Stimulated activated CD4-positive, alpha-beta T cell treated with anti-CD3 and anti-CD28 coated beads, Interleukin-12 subunit alpha, Interleukin-12 subunit beta, amount 100 ng/mL, for 24 hours (primary cell): ENCODE measurements at places on chromosomes 12 and 14.

DNA sequence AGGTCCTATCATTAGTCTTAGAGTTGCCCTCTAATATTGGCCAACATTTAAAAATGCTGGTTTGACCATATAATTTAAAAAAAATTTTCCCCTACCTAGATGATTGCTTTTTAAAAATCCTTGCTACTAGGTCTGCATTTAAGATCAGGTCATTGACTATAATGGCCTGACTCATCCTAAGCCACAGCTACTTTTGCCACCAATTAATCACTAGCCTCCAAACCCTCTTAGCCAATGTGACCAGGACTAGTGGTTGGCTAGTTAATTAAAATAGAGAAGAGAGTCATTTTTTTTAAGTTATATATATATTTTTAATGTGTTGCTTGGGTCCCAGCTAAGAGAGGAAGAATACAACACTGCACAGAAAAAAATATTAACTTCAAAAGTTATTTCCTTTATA lies 57.5 kb downstream of the SOS2 start:
- DNase-seq, result no peak

- DNase-seq, result no peak
Measured at GRCh38 chr14:51082349-51082748, 12.6 kb downstream of the TRIM9 start.

DNA sequence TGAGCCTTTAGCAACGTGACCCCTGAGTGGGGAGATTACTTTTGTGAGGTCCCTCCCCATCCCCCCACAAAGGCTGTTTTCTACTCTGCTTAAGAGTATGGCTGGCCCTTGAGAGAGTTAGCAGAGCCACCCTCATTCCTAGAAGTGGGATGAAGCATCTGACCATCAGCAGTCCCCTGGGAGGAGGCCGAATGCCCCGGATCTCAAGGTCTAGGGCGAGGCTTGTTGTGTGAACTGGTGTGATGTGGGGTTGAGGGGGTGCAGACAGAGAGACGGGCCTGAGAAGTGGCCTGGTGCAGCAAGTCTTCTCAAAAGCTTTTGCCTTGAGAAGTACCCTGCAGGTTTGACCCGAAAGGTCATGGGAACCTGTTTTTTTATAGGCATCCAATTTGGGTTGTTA lies 153.0 kb upstream of the FKBP4 start:
- DNase-seq, result no peak

- no peak for DNase-seq
Measured at GRCh38 chr12:31985832-31986231, 26.6 kb downstream of the RESF1 start.

- DNase-seq, result peak; percentile 59
Measured at GRCh38 chr12:630656-631632, 32.3 kb downstream of the NINJ2 start.

DNA sequence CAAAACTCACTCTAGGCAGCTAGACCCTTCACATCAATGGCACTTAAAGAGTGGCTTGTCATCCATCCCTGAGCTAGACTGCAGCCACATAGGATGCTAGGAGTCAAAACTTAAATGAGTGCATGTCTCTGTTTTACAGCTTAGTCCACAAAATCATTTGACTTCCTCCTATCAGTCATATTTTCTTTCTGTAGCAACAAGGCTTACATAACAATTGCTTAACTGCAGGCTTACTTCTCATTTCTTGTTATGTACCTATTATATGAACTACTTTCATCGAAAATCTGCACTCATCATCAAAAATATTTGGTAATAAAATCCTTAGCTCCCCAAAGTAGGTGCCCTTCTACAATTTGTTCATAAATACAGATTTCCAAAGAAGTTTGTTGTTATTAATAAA lies 30.1 kb downstream of the CLEC1A start:
- DNase-seq, result no peak

DNA sequence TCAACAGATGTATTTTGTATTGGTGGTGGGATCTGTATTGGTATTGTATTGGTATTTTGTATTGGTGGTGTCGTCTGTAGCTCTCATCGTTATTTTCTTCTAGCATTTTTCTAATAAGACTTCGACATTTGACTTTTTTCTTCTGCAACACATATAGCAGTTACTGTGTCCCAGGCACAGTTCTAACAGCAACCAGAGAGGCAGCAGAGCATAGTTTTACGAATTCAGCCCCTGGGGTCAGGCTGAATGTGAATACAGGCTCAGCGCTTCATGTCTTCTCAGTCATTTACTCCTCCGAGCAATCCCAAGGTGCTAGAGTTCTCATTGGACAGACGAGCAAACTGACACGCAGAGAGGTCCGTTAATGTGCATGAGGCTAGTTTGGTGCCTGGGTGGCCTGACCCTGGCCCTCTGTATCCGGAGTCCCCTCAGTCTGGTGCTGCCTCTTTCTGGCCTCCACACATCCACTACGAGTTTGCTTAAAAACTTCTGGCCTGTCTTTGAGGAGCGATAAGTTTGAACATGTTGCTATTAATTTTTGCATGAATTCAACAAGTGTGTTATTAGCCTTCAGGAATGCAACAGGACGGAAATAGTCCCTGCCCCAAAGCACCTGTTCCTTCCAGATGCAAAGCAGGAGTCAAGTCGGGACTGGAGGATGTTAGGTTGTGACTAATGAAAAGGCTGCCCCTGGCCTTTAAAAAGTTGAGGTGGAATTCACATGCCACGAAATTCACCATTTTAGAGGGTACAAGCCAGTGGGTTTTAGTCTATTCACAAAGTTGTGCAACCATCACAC lies 87.0 kb downstream of the GLT1D1 start:
- no peak for DNase-seq

GRCh38 chr12:16349131-16349460 lies 1.7 kb downstream of the MGST1 start:
- DNase-seq, result no peak

GRCh38 chr12:76142305-76142704 lies 57.8 kb upstream of the NAP1L1 start:
- DNase-seq, result no peak
